ENCODE measurements at places on chromosomes 3 and 15.

GRCh38 chr3:61742006-61742405 lies 180.6 kb downstream of the PTPRG start:
- DNase-seq: no peak

- no peak for DNase-seq
Measured at GRCh38 chr3:17258823-17259436, 374.2 kb downstream of the PLCL2 start.

- DNase-seq: no peak
Measured at GRCh38 chr3:197458906-197459470, 96.8 kb downstream of the BDH1 start.

DNA sequence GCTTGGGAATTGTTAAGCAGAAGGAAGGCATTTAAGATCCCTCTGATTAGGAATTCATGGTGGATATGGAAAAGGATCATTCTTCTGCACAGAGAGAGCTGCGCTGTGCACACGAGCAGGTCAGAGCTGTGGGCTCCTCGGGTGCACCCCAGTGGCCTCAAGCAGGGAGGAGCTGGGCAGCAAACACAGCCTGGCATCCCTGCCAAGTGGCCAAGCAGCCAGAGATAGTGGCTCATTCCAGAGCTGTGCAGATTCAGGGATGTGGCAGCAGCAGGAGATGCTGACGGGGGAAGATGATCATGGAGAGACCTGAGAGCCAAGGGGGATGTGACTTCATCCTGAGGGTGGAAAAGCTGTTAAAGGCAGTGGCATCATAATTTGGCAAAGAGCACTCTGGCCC lies 55.9 kb downstream of the LRRK1 start:
- no peak for DNase-seq

GRCh38 chr3:36429986-36430485 lies 49.7 kb downstream of the STAC start:
- DNase-seq: no peak

GRCh38 chr3:9955611-9956352 lies 3.6 kb upstream of the PRRT3 start:
- DNase-seq: no peak

GRCh38 chr15:40918146-40918798 lies 10.9 kb upstream of the DLL4 start:
- DNase-seq: no peak

DNA sequence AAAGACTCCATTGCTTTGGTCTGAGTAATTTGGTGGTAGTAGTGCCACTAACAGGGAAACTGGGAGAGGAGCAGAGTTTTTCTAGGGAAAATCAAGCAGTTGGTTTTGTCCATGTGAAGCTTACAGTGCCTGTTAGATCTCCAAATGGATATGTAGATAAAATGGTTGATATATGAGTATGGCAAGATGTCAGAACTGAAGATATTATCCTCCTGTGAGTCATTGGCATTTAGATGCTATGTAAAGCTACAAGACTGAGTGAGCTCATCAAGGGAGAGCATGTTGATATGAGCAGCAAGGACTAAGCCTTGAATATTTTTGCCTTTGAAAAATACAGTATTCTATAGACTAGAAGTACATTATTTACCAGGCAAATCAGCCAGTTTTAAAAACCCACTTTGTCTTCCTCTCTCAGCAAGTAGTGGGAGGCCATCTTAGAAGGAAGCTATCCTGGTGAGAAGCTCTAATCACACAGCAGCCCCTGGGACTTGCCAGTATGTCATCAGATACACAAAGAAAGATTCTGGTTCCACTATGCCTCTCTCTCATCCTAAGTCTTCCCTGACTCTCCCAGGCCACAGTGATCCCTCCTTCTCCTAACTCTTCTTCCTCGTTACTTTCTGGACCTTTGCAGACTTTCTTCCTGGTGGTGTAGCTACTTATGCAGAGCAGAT lies 77.4 kb upstream of the ANKRD28 start:
- no peak for DNase-seq

- no peak for DNase-seq
Measured at GRCh38 chr15:63079947-63080626, 37.5 kb downstream of the TPM1 start.

GRCh38 chr15:46089467-46089935 lies 454.7 kb downstream of the SQOR start:
- DNase-seq: no peak

DNA sequence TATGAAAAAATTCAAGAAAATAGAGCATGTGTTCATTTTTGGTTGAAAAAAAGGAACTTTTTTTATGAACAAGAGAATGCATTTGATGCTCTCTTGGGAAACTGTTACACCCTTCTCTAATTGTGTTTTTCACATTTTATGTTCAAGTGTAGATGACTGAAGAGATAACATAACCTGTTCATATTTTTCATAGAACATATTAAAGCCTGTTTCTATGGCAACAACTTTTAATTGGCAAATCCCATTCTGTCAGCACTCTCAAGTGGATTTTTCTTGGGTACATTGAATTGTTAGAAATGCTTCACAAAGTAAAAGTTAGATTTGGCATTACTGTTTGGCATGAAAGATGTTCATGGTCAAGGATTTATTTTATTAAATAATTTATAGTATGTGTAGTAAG lies 117.5 kb downstream of the MBNL1 start:
- DNase-seq: no peak

GRCh38 chr3:14248849-14249523 lies 70.4 kb downstream of the LSM3 start:
- no peak for DNase-seq

GRCh38 chr3:80889535-80889934 lies 871.9 kb downstream of the GBE1 start:
- no peak for DNase-seq

- DNase-seq: no peak
Measured at GRCh38 chr15:49088996-49089395, 42.8 kb upstream of the SECISBP2L start.

GRCh38 chr3:63807961-63808565 lies 11.0 kb upstream of the C3orf49 start:
- no peak for DNase-seq

DNA sequence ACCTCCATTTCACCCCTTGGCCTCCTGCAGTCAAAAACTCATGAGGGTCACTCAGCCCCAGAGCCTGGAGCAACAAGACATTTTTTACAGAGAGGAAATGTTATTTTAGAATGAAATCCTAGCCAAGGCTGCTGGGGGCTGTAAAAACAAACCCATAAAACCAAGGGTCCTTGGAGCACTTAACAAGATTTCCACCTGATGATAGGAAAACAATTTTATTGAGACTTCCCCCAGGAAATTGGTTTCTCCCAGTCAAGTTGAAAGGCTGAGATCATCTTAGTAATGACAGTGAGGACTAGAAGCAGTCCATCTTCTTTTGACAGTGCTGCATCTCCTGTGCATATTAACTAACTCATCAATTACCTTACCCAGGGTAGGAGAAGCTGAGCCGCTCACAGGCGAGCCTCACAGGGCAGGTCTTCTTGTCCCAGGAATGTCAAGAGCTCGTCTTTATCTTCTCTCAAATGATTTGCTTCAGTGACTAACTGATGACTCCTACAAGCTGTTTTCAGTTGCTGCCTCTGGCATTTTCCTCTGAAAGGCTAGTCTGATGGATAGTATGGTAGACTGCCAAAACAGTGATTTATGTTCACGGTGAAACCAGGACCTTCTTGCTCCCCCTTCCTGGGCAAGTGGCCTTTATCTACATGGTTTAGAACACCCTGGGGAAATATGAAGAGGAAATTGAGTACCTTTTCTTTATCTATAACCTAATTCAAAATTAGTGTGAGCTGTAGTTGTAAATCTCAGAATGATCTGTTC lies 34.6 kb upstream of the AEN start:
- DNase-seq: no peak

DNA sequence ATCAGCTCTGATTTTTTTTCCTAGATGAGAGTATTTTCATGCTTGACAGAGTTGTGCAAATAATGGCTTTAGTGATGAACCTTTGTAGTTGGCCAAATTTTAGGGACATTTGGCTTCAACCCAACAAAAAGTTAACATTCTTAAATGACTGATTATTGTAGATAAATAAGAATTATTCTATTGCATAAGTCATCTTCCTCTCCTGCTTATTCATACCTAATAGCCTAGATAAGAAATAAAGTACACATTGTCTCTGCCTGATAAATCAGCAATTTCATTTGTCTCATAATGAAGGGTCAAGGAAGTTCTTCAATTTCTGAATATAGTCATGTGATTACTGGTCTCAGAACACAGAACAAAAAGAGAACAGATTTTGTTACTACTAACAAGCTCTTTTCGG lies 428.9 kb upstream of the IL12A start:
- DNase-seq: no peak

GRCh38 chr3:129085818-129086217 lies 25.2 kb downstream of the GP9 start:
- no peak for DNase-seq

DNA sequence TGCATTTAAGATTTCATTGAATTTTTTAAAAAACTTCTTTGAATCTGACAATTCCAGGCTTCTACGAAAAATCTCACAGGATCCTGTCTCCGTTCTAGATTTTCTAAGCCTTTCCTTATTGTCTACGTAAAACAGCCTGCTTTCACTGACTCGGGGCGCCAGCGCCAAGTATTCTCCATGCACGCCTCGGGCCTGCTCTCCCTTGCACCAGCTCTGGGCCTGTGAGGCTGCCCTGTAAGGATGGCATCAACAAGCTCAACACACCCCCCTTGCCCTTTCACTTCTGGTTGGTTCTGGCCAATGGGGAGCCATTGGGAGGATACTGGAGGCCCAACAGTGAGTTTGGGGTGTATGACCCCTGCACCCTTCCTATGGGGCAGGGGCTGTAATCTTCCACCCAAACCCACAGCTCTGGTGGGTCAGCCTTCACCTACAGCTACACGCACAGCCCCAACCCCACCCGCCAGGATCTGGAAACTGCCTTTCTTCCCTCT lies 47.8 kb downstream of the SLC41A3 start:
- no peak for DNase-seq

- peak; percentile 47 for DNase-seq
Measured at GRCh38 chr3:16842272-16843270, 42.2 kb upstream of the PLCL2 start.

DNA sequence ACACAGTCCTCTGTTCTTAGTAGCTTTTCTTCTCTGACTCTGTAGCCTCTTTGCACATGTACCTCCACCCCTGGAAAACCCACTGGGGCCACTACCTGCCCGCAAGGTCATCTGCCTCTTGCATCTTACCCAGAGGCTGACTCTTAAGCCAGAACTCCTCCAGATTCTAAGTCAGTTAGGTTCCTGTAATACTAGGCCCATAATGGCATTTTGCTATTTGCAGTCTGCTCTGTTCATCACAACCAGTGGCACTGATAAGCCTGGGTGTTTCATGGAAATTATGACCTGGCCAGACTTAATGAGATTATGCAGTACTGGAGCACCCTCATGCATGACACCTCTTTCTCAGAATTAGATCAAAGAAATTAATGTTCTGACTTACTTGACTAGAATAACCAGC lies 31.7 kb upstream of the ATG7 start:
- DNase-seq: peak; percentile 33

GRCh38 chr15:50909010-50909317 lies 481 bp downstream of the AP4E1 start:
- DNase-seq: no peak

DNA sequence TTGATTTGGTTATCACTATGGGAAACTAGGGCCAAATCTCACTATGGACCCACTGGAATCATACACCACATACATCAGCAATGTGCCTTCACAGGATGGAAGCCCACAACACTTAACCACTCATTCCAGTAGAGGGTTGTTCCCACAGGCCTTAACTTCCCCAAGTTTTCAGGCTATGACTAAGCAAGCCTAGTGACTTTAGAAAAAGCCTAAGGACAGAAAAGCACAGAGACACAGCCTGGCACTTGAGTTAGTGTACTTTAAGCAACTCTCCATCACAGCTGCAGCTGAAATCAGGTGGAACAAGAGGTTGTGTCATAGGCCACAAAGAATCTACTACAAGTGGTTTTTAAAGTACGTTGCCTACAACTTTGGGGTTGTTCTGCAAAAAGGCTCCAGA lies 128.7 kb downstream of the LRRN1 start:
- no peak for DNase-seq

- DNase-seq: no peak
Measured at GRCh38 chr3:150275941-150276340, 132.2 kb upstream of the TSC22D2 start.

DNA sequence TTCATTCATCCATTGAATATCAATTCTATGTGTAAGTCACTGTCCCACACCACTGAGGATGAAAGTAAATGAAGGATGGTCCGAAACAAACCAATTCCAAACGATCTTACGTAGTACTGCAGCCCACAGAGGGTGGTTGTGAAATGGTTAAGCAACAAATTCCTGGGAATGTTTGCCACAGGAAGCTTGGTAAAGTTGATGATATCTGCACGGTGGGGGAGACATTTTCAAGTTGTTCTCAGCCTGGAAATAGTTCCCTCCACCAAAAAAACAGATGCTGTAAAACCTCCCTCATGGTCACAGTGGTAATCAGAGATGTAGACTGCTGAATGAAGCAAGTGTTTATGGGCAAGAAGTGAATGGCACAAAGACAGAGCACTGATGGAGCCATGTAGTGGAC lies 35.9 kb upstream of the BNC1 start:
- no peak for DNase-seq

DNA sequence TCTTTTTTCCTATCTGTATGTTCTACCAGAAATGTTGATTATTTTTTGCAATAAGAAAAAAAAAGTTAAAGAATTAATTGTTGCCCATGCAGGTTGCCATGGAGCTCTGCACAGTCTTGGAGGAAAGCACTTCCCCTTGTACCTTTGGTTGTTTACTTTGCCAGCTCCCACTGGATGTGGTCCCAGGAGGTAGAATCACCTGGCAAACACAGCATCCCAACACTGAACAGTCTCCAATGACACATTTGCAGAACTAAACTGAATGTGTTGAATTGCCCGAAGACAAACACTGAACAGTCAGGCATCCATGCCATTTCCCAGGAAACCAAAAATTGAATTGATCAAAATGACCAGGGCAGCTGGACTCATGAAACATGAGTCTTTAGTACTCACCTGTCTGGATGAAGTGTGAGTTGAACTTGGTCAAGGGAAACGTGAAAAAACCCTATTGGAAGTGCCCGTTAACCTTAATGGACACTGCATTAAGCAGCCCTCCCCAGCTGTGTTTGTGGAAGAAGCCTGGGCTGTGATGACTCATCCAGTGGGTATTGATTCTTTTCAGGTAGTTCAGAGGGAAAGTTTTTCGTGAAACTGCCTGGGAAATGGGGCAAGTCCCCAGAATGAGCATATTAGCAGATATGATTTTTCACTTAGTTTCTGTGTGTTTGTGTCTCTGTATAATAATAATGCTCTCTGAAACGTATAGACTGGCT lies 284.7 kb upstream of the STT3B start:
- DNase-seq: no peak

DNA sequence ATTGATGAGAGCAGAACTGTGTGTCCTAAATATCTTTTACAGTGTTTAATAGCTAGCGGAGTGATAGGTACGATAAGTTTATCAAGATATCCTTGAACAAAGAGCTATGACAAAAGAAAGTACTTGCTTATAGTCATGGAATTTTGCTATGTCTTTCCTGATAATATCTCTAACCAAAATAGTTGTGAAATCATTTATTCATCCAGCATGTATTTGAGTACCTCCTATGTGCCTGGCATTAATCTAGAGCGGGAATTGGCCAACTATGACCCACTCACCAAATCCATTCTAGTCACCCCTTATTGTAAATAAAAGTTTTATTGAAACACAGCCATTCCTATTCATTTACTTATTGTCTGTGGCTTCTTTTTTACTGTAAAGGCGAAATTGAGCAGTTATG lies 46.6 kb downstream of the ZFAND6 start:
- no peak for DNase-seq
